ENCODE measurements at places on chromosomes 1 and 21.

- no peak for DNase-seq
Observed at GRCh38 chr1:7290971-7291970, 479.8 kb upstream of the VAMP3 start.

- DNase-seq: no peak
Observed at GRCh38 chr1:204145033-204145504, 6.8 kb downstream of the ETNK2 start.

GRCh38 chr1:160860840-160861505 lies 1.7 kb downstream of the CD244 start:
- DNase-seq: no peak

DNA sequence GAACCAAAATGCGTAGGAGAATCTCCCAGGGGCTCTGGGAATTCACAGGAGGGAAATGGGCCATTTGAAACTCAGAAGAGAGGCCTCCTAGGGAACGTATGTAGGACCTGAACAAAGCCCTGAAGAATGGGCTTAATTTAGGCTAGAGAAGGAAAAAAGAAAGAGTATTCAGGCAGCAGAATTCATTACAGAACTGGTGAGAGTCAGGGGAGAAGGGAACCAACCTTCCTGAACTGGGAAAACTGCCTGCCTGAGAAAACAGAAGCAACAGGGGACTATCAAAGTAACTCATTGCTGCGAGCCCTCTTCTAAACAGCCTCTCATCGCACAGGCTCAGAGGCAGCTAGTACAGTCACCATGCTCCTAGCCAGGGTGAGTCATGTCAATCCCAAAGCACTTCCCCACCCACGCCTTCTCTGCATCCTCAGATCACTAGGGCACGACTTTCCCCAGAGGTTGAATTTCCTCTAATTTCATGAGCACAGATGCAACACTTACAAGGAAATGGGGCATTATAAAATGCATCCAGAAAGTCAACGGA lies 98.1 kb downstream of the ADSS2 start:
- DNase-seq: no peak

DNA sequence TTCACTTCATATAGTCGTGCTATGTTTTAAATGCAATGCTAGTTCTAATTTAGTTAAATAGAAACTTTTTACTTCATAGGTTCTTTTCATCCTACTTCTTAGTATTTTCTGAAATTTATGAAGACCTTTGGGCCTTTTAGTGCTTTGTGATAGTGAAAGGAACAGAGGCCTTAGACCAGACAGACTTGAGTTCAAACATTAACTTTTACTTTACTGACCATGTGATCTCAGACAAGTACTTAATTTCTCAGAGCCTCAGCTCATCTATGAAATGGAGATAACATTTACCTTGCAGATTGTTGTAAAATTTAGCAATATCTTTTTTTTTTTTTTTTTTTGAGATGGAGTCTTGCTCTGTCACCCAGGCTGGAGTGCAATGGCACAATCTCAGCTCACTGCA lies 57.5 kb downstream of the AK5 start:
- DNase-seq: no peak

GRCh38 chr1:47761974-47762373 lies 235.2 kb downstream of the TRABD2B start:
- DNase-seq: no peak

Measured in GM13977 (cell line).